ENCODE measurements at places on chromosomes 1 and 21.

GRCh38 chr1:31299365-31299764, 2.5 kb downstream of the ZCCHC17 start:
- DNase-seq = no peak

GRCh38 chr1:34777519-34778321, 3.3 kb upstream of the GJB3 start:
- no peak for DNase-seq

DNA sequence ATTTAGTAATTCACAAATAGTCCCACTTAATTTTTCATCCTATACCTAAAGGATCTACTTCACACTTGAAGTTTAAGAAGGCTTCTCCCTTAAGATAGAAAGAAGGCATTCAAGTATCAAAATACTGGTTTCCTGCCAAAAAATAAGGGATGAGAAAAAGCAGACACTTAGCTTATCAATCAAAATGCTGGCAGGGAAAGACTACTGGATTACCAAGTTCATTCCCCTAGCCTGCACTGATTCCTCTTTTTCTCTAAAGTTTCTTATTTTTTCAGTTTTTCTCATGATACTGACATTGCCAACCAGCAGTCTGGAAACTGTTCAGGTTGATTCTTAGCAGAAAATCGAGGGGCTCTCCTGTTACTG, 204.6 kb downstream of the GABPA start:
- DNase-seq = no peak

GRCh38 chr1:70685300-70686286, 274.5 kb downstream of the CTH start:
- DNase-seq = peak; percentile 12

DNA sequence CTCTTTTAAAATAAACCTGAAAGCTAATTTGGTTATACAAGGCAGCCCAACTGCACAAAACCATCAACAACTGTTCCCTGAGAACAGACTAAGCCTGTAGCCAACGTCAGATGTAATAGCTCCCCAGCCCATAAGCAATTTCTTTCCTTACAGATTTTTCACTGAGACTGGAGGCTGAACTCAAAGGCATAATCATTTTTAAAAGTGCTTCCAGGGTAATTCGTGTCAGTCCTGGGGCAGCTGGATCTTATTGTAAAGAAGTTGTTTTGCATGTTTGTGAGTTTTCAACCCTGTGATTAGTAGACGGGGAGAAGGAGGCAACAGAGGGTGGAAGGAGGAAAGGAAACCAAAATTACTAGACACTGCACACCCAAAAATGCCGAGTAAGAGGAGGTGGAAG, 3.2 kb downstream of the DPT start:
- no peak for DNase-seq

DNA sequence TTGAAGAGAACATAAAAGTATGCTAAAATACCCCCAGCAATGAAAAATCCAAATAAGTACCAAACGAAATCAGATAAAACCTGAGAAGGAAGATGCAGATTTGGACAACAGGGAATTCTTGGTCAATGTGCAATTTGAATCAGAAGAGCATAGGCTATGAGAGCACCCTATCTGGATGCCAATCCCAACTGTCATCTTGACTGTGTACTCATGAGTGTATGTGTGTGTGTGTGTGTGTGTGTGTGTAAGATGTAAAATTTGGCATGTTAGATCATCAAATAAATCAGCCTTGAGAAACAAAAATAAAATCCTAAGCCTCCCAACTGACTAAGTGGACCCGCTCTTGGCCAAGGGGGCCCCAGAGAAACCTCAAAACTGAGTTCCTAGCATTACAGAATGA, 18.0 kb upstream of the SPRR2G start:
- DNase-seq = peak; percentile 42

DNA sequence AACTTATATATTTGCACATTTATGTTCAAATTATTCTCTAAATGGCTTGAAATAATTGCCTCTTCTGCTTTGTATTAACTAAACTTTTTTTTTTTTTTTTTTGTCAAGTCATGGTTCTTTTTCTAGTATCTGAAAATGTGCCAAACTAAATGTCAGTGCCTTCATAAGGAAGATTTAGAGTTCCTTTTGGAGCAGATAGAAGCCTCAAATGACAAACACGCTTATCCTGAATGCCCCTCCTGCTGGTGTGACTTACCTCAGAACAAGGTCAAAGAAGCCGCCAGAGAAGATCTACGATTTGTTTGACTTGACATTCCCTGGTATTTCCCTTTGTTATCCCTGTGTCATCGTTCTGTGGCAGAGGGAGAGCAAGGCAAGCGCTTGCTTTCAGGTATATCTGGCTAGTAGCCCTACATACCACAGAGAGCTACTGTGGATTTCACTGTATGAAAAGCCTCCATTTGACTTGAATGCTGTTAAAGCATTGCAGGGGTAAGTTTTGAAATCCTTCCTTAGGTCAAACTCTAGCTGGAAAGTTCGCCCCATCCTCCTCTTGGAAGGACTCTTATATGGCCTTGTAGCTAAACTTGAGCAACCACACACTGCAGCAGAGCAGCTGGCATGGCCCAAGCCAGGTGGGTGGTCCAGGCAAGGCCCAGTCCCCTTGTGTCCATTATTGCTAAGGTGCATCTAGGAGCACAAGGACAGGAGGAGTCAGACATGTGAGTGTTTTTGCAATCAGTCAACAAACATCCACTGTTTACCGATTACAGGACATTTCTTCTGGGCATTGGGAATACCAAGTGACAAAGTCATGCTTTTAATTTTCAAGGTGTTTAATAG, 285.4 kb upstream of the USP25 start:
- DNase-seq = no peak

DNA sequence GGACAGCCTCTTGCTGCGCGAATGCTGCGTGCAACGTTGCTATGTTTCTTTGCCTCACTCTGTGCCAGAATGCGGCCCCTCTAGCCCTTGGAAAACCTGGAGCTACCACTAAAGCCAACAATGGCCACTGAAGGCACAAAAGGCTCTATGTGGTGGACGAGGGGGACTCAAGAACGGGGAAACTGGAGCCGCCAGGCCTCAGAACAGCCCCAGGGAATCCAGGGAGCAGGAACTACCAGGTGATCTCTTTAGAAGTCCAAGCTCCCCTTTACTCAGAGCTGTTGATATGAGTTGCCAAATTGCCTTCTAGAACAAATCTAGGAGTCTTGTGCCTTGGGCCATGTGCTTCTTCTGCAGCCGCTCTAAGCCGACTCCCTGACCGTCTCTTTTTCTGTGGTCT, 113.8 kb upstream of the ERRFI1 start:
- no peak for DNase-seq

DNA sequence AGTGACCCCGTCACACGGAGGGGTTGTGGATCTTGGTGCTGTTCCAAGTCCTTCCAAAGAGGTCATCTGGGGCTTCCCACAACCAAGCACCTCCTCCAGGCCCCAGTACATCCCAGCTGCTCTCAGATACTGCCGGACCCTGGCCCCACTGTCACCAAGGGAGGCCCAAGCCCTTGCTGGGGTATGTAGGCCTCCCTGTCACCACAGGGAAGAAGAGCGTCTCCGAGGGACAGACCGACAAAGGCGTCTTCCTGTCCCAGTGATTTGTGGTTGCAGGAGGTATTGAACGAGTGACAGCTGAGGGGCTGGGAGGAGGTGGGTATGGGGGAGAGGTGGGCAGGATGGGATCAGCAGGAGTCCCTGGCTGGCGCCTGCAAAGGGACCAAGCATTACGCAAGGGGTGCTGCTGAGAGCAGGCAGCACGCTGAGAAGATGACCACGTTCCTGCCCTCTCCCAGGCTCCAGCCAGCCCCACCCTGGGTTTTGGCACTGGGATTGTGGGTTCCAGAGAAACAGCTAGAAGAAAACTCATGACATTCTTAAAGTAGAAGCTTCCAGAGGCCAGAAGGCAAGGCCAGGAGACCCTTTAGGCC, 29.7 kb downstream of the LRP8 start:
- DNase-seq = no peak

DNA sequence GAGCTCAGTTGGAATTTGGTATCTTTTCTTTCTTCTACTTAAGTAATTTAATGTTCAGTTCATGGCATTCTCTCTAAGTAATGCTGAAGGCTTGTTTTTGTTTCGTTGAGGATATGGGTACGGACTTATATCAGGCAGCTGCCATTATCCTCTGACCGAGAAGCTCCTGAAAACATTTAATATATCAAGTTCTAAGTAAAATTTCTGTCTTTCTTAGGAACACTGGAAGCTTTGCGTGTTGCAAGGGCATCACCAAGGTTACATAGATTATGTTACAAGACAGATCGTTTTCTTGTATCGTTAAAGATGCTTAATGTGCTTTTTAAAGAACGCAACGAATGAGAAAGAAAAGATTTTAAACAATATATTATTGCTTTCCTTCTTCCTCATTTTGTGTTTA, 1.0 kb upstream of the GALNT2 start:
- DNase-seq = no peak
